Mesothelial cell of epicardium (in vitro differentiated cells): ENCODE measurements at places on chromosomes 7 and 10.

DNA sequence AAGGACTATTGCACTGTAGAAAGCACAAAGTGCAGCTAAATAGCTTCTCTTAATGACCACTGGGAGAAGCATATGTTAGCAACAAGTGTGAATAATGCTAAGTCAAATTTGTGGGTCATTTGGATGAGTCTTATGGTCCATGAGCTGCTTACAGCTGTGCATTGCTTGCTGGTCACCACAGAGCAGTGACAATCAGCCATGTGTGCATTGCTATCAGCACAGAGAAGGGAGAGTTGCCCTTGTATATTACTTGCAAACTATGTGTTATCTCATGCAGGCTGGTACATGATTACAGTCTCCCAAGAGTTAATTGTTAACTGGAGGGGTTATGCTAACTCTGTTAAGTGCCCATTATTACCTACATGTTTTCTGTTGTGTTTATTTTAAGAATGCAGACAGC lies 25.7 kb downstream of the MRPS33 start:
- DNase-seq, result no peak

- no peak for DNase-seq
Measured at GRCh38 chr10:124477614-124478363, 16.2 kb downstream of the LHPP start.

GRCh38 chr7:4207011-4207410 lies 475.1 kb upstream of the FOXK1 start:
- no peak for DNase-seq

DNA sequence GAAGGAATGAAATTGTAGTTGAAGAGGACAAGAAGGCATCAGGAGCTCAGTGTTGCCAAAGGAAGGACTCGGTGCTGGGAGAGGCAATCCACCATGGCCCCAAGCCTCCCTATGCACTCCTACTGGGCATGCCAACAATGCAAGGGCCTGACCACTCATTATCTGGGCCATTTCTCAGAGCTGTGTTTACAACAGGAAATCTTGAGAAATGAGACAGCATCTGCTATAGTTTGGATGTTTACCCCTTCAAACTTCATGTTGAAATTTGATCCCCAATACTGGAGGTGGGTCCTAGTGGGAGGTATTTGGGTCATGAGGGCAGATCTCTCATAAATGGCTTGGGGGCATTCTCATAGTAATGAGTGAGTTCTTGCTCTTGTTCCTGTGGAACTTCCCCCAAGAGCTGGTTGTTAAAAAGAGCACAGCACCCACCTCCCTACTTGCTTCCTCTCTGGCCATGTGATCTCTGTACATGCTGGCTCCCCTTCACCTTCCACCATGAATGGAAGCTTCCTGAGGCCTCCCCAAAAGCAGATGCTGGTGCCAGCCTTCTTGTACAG lies 50.8 kb upstream of the AOAH start:
- no peak for DNase-seq

- DNase-seq, result no peak
Measured at GRCh38 chr10:44891721-44892120, 19.4 kb upstream of the TMEM72 start.

- no peak for DNase-seq
Measured at GRCh38 chr7:8258166-8258565, 3.8 kb downstream of the ICA1 start.

- DNase-seq, result no peak
Measured at GRCh38 chr7:28900311-28900710, 57.8 kb downstream of the TRIL start.

DNA sequence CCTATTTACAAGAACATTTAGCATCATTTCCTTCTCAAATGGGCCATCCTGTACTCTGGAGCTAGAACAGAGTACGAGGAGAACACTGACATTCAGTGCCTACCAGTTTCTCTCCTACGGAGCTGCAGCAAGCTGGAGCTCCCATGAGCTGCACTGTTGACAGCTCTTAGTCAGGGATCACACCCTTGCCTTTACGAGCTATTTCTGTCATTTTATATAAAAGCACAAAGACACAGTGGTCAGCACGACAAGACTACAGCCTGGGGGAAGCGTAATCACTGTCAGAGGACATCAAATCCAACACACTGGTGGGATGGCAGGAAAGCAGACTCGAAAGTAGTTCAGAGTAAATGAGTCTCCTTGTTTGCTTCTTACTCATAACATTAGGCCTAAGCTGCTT lies 2.7 kb downstream of the CDCA7L start:
- no peak for DNase-seq

- DNase-seq, result no peak
Measured at GRCh38 chr10:72418679-72419078, 64.0 kb upstream of the DNAJB12 start.

DNA sequence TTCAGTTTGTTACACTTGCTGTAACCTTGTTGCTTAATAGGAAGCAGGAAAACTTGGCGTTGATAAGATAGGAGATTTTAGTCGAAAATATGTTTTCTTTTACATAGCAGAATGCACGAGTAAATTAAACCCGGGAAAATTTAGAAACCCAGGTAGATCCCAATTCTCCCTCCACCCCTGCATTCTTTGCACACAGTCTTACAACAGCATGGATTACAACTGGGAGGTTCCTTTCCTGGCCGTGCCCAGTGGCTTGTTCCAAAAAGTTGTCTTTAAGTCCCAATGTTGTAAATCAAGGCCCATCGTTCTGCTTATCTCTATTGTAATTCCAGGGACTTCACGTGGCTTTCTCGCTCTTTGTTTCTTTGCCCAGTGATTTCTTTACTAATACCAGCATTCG lies 1.1 kb upstream of the DPY19L1 start:
- DNase-seq, result no peak

GRCh38 chr7:52944921-52945320 lies 90.5 kb upstream of the POM121L12 start:
- DNase-seq, result no peak

DNA sequence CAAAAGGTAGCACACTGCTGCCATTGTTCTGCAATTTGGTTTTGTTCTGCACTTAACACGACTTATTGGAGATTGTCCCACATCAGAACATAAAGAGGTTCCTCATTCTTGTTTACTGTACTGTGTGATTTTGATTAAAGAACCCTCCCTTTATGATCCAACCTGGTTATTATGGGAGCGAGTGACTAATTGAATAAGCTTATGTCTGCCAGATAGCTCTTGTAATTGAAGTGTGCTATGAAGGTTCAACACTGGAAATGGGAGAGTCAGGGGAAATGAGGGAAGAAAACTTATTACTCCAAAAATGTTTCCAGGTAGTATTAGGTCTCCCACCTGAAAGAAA lies 33.9 kb downstream of the CASP7 start:
- no peak for DNase-seq

DNA sequence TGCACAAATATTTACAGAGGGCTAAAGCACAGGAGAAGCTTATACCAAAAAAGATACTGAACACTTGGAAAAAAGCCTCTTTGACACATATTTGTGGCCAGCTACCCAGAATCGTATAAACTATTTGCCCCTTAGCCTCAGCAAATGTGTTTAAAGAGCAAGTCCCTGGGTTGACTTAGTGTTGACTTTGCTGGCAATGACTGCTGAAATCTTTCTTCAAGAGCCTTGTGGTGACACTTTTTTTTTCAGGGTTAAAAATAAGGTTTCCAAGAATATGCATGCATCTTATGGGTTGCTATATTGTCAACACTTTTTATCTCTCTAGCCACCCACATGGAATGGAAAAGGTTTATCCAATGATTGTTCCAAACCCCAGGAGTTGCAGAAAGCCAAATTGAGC lies 14.9 kb upstream of the PLEKHS1 start:
- DNase-seq, result no peak

DNA sequence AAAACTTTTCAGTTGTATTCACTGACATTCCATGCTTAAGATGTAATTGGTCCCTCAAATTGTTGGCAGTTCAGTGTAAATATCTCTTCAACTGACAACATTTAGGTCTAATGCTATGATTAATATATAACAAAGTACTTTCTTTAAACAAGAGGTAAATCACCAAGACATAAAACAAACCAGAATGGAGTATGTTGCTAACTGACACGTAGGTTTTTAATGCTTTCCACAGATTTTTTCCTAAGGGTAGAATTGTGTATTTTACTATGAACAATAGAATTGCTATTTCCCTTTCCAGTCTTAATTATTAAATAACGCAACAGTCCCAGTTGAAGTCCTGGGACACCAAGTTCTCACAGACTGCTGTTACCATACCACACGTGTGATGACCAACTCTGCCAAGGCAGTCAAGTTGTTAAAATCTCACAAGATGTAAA lies 4.1 kb downstream of the JCAD start:
- no peak for DNase-seq

GRCh38 chr10:12681252-12681651 lies 320.3 kb downstream of the CCDC3 start:
- no peak for DNase-seq

- no peak for DNase-seq
Measured at GRCh38 chr7:66576646-66577045, 52.0 kb upstream of the KCTD7 start.

GRCh38 chr10:44862924-44863323 lies 48.2 kb upstream of the TMEM72 start:
- no peak for DNase-seq

DNA sequence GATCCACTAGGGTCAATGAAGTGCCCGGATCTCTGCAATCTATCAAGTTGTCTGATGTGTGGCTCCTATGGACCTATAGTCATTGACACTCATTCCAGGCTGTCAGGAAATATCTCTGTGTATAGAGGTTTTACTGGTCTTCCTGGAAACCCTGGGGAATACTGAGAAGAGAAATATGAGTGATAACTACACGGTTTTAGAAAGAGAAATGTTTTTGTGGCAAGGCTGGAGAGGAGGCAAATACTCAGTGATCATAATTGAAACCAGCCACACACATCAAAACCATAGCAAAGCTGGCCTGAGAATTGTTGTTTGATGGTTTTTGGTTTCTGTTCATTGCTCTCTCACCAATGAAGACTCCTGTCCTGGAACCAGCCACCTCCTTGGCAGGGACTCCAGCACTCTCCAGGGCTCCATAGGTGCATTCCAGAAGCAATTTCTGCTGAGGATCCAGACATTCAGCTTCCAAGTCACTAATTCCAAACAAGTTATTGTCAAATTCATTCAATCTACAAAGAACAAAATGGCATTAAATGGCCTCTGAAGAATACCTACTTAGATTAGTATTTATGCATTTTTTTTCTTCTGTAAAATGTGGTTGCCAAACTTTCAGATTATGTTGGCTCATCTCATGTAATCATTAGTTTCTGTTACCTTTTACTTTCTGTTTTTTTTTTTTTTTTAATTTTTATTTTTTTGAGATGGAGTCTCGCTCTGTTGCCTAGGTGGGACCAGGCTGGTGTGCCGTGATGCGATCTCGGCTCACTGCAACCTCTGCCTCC lies 108.6 kb upstream of the ABI1 start:
- no peak for DNase-seq

DNA sequence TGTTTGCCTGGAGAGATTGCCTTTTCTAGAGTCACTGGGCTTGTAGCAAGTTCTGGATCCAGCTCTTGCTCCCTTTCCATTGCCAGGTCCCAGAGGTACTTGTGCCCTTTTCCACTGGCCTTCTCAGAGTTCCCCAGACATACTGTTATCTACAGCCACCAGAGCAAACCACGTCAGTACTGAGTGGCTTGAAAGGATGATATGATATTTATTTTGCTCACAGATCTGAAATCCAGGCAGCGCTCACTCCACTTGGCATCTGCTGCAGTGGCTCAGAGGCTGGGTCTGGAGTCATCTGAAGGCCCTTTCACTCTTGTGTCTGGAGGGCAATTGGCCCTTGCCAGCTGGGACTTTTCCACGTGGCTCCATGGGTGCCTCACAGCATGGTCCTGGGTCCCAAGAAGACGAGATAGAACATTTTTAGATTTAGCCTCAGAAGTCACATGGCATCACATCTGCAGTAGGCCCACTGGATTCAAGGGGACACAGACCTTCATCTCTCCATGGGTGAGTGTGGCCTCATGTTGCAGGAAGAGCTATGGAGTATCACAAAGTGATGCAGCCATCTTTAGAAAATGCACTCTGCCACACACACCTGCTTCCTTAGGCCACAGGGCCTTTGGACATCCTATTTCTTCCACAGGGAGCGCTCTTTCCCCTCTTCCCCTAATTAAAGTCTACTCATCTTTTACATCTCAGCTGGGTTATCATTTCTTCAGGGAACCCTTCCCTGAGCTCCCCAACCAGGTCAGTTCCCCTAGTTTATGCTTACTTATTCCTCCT lies 22.9 kb upstream of the TCF7L2 start:
- no peak for DNase-seq

GRCh38 chr7:38428041-38428440 lies 154.6 kb upstream of the TARP start:
- DNase-seq, result no peak

GRCh38 chr7:137934941-137935883 lies 66.7 kb downstream of the CREB3L2 start:
- DNase-seq, result no peak

- no peak for DNase-seq
Measured at GRCh38 chr7:158824028-158824427, 5.3 kb downstream of the ESYT2 start.

GRCh38 chr10:59077855-59078254 lies 98.6 kb upstream of the PHYHIPL start:
- DNase-seq, result no peak

DNA sequence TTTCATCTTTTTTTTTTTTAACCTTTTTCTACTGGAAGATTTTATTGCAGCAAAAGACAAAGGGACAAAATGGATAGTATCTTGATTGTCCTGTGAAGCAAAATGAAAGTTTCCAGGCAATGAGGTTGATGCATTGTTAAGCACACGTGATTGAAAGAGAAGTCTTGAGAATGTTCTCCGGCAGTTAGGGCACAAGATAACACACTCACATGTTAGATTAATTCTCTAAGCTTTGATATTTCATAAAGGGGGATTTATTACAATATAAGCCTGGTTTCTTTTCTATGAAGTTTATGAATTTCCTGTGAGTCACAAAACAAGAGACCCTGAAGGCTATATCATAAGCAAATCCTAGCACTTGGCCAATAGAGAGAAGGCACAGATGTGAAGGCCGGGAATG lies 93.4 kb upstream of the ARMC3 start:
- DNase-seq, result no peak

GRCh38 chr7:2862831-2863361 lies 18.8 kb upstream of the GNA12 start:
- no peak for DNase-seq

DNA sequence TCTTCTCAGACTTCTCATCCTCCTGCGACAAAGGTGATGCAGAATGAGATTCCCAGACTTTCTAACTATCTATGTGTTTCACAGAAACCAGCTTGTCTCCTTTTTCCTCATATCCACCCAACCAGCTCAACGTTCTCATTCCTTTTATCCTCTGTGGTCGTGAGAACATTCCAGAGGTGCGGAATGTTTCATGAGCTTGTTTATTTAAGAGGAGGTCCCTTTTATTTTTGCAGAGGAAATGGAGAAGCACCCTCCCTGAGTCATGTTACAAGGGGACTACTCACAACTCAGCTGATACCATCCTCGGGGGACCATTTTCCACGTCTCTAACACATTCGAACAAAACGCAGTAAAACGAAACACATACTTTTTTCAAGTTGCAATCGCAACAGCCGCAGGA lies 93.2 kb downstream of the ZRANB1 start:
- DNase-seq, result no peak

DNA sequence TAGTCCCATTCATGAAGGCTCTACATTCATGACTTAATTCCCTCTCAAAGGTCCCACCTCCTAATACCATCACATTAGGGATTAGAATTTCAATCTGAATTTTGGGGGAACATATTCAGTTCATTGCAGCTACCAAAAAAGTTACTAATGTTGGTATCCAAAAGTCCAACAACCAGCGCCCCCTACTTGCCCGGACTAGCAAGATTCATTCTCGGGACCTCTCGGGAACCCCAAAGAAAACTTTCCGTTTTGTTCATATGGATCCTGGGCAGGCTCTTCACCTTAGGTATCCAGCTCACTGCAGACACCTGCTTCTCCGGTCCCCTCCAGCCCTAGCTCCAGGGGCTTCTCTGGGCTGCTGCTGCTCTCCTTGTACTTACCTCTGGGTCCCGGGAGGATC lies 8.9 kb upstream of the GRK5 start:
- DNase-seq, result no peak
